ENCODE measurements at places on chromosomes 6 and 20.

GRCh38 chr6:46652232-46652602 is 401 bp downstream of the CYP39A1 start:
- DNase-seq = no peak

DNA sequence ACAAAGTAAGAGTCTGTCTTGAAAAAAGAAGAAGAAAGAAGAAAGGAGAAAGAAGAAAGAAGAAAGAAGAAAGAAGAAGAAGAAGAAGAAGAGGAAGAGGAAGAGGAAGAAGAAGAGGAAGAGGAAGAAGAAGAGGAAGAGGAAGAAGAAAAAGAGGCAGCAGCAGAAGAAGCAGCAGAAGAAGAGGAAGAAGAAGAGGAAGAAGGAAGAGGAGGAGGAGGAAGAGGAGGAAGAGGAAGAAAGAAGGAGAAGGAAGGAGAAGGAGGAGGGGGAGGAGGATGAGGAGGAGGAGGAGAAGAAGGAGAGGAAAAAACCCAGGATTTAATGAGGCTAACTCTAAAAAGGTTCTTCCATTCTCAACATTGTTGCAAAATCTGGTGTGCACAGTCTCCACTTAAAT is 95.4 kb upstream of the PDE10A start:
- no peak for DNase-seq

DNA sequence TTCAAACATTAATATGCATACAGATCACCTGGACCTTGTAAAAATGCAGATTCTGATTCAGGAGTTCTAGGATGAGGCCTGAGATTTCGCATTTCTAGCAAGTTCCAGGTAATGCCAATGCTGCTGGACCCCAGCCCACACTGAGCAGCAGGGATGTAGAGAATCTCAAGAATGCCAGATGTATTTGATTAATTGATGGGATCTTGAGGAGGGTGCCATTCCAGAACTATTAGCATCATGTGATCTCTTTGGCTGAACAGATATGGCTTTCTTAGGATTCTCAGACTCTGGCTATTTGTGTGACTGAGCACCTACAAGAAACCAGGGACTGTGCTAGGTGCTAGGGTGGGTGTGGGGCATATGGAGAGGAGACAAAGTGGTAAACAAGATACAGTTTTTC is 16.5 kb upstream of the SNX3 start:
- DNase-seq = no peak

GRCh38 chr20:4813076-4813862 is 91.6 kb downstream of the PRND start:
- no peak for DNase-seq
